ENCODE measurements at places on chromosomes 16 and 17.
A peak's percentile ranks its signal among the peaks of the same experiment; 100 is the strongest.

GRCh38 chr17:68646626-68647526 is 45.7 kb upstream of the FAM20A start:
- DNase-seq = no peak

DNA sequence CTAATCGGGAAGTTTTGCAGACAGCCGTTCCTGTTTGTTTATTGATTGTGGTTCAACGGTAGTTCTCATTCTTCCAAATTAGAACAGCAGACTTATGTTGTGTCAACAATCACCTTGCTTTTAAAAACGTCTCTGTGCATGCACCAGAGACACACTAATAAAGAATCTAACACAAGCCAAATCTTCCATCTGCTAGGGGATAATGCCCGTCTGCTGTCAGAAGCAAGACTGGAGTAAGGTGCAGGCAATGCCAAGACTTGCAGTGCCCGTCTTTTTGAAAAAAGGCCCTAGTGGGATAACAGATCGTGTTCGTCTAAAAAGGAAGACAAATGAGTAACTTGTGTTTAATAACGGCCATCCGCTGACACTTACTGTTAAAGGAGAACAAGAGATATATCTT is 158.4 kb downstream of the KCNJ2 start:
- DNase-seq = no peak

GRCh38 chr17:75641343-75641742 is 8.1 kb downstream of the SMIM5 start:
- DNase-seq = no peak

DNA sequence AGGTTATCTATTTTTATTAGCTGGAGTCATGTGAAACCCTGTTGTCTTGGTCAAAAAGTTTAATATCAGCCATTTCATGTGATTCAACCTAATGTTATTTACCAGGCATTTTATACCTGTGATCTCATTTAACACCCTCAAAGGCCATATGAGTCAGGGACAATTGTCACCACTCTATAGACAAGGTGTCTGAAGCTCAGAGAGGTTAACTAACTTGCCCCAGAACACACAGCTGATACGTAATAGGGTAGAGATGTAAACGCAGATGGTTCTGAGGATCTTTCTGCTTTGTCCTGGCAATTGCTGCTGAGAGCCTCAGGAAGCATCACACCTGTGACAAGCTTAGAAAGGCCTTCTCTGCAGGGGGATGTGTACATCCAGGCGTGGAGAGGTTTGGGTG is 4.9 kb downstream of the CD300A start:
- DNase-seq = no peak

DNA sequence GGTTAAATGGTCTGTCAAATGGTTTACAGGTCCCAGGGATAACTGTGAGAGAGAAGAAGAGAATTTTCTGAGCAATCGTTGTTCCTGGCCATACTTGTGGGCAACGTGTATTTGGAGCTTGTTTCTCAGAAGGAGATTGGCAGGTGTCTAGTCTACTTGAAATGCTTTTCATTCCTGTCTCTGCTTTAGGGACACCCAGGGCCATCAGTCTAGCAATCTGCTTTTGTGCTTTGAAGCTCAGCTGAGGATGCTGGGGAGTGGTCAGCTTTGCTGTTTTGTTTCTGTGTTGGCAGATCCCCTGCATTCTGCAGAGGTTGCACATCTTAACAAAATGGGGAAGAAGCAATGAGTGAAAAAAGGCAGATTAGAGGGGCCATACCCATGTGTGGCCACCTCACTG is 193.7 kb downstream of the SHISA9 start:
- no peak for DNase-seq

- DNase-seq = peak; percentile 92
Observed at GRCh38 chr16:66714062-66714461, 17.5 kb upstream of the CMTM4 start.

DNA sequence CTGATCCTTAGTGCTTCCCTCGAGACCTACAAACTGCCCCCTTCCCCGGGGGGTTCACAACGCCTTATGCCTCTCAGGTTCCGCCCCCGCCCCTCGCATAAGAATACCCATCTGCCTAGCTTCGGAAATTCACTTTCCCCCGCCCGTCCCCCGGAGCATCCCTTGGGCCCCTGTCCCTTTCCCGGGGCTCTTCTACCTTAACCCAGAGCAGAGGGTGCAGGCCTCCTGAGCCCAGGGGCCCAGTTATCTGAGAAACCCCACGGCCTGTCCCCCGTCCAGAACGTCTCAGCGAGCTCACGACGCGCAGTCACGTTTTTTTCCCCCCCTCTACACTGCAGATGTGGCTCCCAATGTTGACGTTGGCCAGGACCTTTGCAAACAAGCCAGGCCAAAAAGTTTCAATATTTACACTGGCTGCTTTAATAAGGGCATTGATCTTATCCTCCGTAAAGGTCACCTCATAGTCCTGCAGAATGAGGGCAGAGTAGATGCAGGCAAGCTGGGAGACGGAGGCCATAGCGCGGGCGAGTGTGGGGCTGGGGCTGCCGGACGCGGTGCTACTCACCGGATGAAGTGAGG is 1.4 kb upstream of the NBR1 start:
- DNase-seq = peak; percentile 75

Measured in trophoblast cell (in vitro differentiated cells and primary cell).